Fibroblast of villous mesenchyme (primary cell): ENCODE measurements at places on chromosomes 3 and 15. TPM values are rescaled to one million over a fixed set of nuclear protein-coding genes. Genes with fewer than 3 reads are reported as not detected.
A peak's percentile ranks its signal among the peaks of the same experiment; 100 is the strongest.

DNA sequence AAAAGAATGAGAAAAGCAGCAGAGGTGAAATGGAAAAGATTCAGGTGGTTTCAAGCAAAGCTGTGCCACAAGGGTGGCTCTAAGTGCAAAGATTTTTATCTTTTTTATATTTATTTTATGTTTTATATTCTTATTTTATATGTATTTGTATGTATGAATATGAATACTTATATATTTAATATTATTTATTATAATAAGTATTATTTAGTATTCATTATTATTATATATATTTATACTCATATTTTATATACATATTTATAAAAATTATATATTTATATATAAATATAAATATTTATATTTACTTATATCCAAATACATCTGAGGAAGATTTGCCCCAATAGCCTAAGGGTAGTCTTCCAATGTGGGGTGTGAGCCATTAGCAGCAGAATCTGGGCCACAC lies 1002.0 kb downstream of the CADM2 start:
- DNase-seq = no peak

- DNase-seq = no peak
Observed at GRCh38 chr3:170077361-170077760, 39.6 kb downstream of the GPR160 start.

GRCh38 chr3:185852635-185853034 lies 27.8 kb upstream of the IGF2BP2 start:
- no peak for DNase-seq

Gene MAP2K5
- 6.1 and 6.9 TPM in 2 replicates for total RNA-seq

GRCh38 chr15:96042734-96043224 lies 287.7 kb upstream of the NR2F2 start:
- peak; percentile 49 for DNase-seq

Gene IL17RB
- total RNA-seq = 0.32 and 0.43 TPM in 2 replicates

GRCh38 chr3:189772584-189772983 lies 141.4 kb downstream of the TP63 start:
- DNase-seq = peak; percentile 7

GRCh38 chr3:192879346-192880031 lies 38.2 kb downstream of the MB21D2 start:
- DNase-seq = peak; percentile 91

DNA sequence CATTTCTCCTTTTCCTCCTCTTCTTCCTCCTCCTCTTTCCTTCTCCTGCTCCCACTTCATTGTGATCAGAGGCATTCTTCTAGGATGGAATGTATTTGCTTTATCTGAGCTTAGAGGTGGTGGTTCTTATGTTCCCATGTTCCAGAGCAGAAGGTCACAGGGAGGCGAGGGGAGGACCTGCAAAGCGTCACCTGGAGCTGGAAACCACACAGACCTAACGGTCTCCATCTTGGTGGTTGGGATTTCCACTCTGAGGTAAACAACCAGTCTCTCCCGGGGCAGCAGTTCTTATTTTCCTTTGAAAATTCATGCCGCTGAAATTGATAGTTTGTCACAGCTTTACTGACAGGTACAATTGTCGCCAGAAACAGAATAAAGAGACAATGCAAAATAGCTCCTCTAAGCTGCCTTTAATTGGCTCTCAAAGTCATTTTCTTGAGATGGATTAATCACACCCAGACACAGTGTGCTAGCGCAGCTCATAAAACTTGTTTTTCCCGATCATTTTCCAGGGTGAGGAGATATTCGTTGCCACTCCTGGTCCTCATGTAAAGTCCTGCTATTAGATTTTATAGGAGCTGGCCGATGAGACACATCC lies 16.9 kb upstream of the AGBL1 start:
- DNase-seq = no peak

Gene ATOSA
- 19.0 and 29.8 TPM in 2 replicates for total RNA-seq

Gene SERINC4
- total RNA-seq = under 0.01 TPM in 1 of 2 replicates, not detected in the other

Gene HEMK1
- 8.6 and 10.0 TPM in 2 replicates for total RNA-seq

DNA sequence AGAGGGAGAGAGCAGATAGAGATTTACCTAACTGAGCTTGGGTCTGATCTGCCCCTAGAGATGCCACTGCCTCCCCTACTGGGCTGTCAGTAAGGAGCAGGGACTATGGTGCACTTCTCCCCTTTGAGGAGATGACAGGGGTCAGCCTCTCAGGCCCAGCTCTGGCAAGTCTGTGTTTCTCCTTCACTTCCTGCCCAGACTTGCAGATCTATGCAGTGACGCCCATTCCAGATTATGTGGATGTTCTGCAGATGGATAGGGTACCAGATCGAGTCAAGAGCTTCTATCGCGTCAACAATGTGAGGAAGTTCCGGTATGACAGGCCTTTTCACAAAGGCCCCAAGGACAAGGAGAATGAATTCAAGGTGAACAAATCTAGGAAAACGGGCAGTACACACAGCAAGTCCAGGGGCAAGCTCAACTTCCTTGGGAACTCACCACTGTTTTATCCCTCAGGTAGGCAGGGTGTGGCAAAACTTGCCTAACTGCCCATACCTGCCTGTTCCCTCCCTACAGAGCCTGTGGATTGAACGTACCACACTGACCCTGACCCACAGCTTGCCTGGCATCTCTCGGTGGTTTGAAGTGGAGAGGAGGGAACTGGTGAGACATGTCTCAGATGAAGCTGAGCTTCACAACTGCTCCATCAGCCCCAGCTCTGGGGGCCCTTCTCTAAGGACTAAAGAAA lies 29.1 kb upstream of the MANF start:
- no peak for DNase-seq
